ENCODE measurements at places on chromosomes 12 and 14.

- DNase-seq = no peak
Observed at GRCh38 chr12:111645433-111645832, 40.3 kb downstream of the BRAP start.

GRCh38 chr12:19440019-19440858, 947 bp downstream of the AEBP2 start:
- peak; percentile 45 for DNase-seq

DNA sequence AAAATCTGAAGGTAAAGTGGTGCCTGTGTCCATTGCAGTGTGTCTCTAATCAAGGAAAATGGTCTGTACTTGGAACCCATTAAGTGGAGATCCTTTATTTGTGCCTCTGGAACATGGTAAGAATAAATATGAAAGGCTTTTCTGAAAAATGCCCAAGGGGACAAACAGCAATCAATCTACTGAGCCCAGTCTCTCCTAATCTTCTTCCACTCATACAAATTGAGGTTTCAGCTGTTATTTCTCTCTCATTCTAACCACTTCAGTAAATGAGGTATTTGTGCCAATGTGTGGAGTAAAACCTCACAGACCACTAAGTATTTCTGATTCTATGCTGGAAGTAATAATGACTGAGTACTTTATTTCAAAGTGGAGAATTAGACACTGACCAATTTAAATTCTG, 82.3 kb upstream of the ST8SIA1 start:
- no peak for DNase-seq

DNA sequence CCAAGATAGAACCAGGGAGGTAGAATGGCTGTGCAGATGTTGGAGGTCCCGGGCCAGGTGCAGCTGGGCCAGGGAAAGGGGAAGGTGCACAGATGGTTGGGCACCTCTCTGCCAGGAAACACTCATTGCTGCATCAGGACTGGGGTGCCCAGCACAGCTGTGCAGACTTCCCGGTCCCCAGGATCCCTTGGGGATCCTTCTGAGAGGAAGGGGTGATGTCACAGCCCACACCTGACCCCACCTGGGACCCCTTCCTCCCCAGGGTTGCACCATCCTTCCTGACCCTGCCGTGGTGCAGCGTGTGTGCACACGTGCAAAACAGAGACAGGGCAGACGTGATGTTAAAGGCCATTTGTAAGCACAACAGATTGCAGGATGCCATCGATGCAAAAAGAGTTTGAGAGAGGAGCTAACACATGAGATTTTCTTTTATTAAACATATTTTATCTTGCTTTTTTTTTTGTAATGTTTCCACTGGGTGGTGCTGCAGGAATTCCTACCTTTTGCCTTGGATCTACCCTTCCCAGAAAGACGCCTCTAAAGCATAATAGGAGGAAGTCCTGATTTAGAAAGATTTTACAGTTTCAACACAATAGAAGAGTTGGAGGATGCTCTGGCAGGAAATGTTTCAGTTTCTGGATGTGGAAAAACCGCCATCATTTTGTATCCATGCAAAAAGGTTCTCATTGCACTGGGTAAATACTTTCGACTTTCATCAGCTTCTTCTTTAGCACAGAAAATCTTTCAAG, 14.8 kb downstream of the ELK3 start:
- DNase-seq = no peak

- peak; percentile 82 for DNase-seq
Observed at GRCh38 chr12:124863416-124864325, at the start of gene SCARB1. Gene SCARB1 (minus strand): TSS chr12:124863864. CDS start chr12:124863720, 144 bp downstream.

DNA sequence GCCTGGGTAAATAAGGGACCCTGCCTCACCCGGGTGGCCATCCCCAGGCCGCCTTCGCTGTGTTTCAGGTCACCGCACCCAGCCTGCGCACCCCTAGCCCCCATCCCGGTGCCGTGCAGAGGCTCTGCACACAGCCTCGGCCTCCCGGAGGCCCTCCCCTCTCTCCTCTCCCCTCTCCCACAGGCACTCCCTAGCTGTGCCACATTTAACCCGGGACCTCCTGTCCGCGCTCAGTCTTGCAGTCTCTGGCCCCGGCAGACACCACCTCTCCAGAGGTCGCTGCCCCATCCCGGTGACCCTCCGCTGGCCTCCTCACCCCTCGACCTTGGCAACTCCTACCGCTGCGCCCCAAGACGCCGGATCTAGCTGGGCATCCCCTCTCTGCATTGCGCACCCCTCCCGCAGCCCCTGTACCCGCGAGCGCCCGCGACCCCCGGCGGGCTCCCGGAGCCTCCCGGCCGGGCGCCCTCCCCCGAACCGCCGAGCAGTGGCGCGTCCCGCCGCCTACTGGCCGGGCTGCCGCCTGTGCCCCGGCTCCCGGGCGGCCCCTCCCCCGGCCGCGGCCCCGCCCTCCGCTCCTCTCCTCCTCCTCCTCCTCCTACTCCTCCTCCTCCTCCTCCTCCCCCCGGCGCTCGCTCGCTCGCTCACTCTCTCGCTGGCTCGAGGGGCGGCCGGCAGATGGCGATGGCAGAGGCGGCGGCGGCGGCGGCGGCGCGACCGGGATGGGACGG, 120.7 kb downstream of the AACS start:
- DNase-seq = peak; percentile 60

- peak; percentile 2 for DNase-seq
Observed at GRCh38 chr14:39988939-39989338, 556.7 kb upstream of the FBXO33 start.

GRCh38 chr14:71403656-71404055, 496.4 kb downstream of the PCNX1 start:
- DNase-seq = peak; percentile 30

- no peak for DNase-seq
Observed at GRCh38 chr12:89081719-89082369, 270.5 kb downstream of the DUSP6 start.

GRCh38 chr12:96250119-96250685, 56.0 kb downstream of the ELK3 start:
- no peak for DNase-seq

DNA sequence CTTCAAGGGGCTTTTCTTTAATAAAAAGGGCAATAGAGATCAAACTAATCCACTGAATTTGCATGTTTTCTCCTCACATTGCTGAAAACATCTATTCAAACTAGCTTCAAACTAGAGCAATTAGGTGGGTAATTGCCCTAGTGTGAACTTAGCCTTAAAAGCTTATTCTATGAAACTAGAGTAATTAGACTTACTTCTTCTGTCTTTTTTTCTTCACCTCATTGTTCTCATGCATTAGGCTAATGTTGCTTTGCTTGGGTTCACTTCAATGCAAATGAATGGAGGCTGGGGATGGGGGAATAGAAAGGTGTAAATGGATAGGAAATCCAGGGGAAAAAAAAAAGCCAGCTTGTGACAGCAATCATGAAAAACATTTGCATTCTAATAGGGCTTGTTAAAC, 414.8 kb upstream of the LMO3 start:
- no peak for DNase-seq
